ENCODE measurements at places on chromosomes 13 and 19.

GRCh38 chr13:30984620-30985019 lies 52.2 kb downstream of the TEX26 start:
- DNase-seq = no peak

- peak; percentile 22 for DNase-seq
Measured at GRCh38 chr13:26168237-26168814, 53.8 kb downstream of the RNF6 start.

GRCh38 chr13:24746618-24747247 lies 17.2 kb upstream of the RNF17 start:
- DNase-seq = peak; percentile 5

DNA sequence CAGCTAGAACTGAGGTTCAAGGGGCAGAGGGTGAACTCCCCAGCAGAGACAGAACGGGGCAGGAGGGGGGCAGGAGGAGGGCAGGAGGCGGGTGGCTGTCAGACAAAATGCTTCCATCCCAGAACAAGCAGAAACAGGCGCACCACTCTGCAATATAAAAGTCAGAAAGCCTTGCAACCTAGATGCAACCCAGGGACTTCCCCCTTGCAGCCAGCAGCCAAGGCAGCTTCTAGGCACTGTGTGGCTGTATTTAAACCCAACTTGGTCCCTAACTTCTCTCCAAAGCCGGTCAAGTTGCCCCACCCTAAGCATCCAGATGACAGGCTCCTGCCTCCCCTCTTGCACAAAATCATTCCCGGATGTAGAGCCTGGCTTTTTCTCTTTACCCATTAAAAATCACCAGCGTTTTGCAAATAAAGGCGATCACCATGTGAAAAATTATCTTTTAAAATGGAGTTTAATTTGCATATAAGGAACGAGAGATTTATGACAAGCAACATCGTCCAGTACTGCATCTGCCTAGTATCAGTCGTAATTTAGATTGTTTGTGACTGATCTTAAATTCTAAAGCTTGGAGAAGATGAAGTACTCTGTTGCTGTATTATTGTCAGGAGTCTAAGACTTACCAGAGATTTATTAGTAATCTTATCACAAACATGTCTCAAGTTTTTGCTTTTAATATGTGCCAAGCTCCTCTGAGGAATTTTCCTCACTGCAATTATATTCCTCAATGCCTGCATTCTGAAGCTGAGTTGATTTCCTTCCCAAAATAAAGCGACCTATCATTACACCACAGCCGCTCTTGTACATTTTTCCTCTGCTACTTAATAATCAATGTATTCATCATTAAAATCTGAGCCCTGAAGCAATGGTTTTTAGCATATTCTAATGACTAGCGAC lies 307.1 kb upstream of the ZNF507 start:
- DNase-seq = no peak

GRCh38 chr13:31236211-31236786 lies 36.5 kb downstream of the B3GLCT start:
- peak; percentile 38 for DNase-seq

DNA sequence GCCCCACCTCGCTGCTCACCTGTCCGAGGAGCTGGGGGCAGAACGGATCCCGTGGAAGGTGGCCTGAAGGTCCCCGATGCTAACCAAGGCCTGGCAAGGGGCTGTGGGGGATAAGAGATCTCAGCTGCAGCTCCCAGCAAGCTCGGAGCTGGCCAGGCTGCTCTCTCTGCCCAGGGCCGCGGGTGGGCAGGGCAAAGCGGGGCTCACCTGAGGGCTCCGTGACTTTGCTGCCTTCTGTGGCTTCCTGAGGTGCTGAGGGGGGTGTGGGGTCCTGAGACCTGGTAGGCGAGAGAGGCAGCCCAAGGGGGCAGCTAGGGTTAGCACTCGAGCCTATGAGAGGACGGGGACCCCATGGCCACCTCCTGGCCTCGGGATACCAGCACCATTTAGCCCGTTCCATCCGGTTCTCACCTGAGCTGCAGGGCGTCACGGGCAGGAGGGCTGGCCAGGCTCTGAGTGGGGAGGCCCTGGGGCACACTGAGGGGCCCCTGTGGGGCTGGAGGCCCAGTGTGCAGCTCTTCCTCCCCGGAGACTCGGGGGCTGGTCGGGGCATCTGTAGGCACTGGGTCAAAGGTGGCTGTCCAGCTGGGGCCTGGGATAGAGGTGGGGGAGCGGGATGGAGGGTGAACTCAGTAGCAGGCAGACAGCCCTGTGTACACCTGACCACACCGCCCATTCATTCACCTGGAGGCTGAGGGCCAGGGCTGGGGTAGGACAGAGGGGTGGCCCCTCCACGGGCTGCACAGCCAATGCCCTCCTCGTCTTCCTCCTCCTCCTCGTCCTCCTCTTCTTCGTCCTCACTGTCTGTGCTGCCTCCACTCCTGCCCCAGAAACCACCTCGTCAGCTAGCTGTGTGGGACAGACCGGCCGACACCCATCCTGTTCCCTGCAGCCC lies 3.1 kb upstream of the TMEM86B start:
- no peak for DNase-seq

All from fibroblast of skin of back (primary cell).